LHCN-M2 (cell line): ENCODE measurements at places on chromosomes 6 and 20.

- peak; percentile 36 for DNase-seq
Observed at GRCh38 chr20:20568604-20569205, 143.7 kb downstream of the RALGAPA2 start.

- peak; percentile 68 for DNase-seq
Observed at GRCh38 chr6:21808045-21808470, 214.5 kb downstream of the SOX4 start.

DNA sequence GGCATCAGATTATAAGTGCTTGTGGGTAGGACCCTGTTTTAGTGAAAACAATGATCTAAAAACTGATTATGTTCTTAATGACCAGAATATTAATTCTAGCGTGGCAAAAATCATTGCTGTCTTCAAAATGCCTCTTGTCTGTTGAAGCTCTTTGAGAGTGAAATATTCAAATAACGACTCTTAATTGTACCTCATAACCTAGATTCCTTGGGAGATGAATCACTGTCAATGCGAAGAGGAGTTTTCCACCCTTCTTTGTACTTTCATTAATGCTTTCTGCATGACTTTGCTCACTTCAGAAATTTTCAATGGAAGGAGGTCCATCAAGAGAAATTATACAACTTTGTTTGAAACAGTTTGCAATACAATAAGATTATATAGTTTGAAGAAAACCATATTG is 71.5 kb downstream of the CRYBG1 start:
- DNase-seq = no peak

- no peak for DNase-seq
Observed at GRCh38 chr6:132812756-132813172, 1.6 kb upstream of the RPS12 start.

DNA sequence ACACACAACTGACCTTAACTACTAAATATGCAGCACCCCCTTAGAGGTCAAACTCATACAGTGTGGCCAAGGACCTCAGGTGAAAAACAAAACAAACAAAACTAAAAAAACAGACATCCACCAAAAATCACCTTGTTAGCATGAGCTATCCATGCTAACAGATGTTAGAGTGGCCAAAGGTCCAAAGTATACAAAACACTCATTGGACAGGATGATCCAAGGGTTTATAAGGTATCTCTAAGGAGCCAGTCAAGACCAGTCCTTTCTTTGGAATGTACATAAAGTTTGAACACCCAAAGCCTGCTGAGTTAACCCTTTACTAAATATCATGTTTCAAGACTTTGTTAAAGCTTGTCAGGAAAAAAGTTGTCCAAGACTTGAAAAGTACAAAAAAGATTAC is 35.8 kb downstream of the THEMIS start:
- DNase-seq = no peak

DNA sequence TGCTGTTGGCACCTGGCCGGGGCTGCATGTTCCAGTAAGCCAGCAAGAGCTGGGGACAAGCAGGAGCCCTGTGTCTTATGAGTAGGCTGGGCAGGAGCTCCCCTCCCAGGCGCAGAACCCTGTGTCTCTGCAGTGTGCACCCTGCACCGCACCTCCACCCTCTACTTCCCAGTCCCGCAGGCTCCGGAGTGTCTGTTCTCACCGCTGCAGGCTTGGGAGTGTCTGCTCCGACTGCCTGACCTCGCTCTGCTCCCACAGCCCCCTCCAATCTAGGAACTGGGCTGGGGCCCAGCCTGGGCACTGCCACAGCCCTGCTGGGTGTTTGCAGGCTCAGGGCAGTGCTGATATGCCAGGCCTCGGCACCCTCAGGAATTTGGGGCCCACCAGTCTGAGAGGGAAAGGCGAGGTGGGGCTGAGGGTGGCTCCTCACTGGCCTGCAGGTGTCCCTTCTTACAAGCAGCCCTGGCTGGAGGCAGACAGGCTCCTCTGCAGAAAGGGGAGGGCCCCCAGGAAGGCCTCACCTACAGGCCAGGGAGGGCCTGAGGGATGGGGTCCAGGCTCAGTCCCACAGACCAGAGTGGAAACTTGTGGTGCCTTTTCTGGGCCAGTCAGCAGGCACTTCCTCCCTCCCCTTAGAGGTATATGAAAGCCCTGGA is 871.6 kb upstream of the GJE1 start:
- DNase-seq = no peak

GRCh38 chr20:14773486-14773885 is 436.1 kb upstream of the FLRT3 start:
- DNase-seq = no peak

DNA sequence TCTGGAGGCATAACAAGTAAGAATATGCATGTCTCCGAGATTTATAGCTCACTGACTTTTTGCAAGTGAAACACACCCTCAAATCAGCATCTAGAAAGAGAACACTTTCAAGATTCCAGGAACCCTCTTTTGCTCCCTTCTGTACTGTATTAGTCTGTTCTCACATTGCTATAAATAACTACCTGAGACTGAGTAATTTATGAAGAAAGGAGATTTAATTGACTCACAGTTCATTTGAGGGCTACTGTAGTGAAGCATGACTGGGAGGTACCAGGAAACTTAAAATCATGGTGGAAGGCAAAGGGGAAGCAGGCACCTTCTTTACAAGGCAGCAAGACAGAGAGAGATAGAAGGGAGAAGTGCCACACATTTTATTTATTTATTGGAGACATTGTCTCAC is 269.9 kb downstream of the UTRN start:
- no peak for DNase-seq

DNA sequence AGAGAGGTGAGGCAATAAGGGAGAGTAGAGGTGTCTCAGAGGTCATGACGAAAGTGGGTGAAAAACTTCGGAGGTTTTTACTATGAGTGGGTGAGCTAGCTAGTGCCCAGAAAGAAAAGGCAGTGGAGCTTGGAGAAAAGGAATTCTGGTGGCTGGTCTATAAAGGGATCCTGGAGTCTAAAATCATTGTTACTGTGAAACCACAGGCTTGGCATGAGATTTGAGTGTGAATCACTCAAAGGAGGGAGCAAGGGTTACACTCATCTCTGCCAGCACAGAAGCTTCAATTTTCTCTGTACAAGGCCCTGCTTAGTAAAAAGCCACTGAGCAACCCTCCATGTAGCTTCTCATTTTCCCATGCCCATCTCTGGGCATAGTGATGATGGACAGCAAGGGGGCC is 47.5 kb downstream of the CD83 start:
- peak; percentile 71 for DNase-seq

DNA sequence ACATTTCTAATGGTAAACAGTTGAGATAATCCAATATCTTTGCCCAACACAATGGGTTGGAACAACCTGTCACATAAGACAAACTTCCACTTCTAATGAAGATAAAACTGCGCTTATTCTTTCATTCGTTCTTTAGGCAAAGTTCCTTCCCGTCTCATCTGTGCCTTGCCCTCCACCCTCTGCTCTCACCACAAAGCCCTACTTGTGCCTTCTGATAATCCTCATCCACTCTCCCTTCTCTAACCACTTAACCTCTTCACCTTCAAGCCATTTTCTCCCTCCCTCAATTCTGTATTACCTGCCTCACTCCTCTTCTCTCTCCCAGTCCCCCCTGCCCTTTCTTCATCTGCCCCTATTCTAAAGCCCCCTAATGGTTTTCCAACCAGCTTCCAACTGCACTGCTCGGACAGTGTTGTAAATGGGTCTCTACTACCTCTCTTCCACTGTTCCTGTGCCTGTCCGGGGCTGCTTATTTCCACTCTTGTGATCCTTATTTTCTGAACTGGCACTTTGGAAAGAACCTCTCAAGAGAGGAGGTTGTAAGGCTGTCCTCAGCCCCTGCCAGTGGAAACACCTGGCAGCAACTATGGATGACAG is 62.9 kb upstream of the MYB start:
- DNase-seq = no peak

DNA sequence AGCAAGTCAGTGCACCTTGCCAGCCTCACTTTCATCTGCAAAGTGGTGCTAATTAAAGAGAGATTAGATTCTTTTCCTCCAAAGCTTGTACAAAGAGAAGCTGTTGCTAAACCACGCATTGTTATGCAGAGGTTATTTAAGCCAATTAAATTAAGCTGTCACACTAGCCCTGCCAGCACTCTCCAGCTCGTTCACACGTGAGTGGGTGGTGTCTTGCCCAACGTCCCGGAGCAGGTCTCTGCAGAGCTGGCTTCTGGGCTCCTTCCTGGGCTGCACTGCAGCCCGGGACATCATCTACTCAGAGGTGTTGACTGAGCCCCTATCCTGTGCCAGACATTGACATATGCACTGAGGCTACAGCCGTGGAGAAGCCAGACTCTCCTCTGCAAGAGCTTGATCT is 401.6 kb upstream of the SULF2 start:
- DNase-seq = no peak

DNA sequence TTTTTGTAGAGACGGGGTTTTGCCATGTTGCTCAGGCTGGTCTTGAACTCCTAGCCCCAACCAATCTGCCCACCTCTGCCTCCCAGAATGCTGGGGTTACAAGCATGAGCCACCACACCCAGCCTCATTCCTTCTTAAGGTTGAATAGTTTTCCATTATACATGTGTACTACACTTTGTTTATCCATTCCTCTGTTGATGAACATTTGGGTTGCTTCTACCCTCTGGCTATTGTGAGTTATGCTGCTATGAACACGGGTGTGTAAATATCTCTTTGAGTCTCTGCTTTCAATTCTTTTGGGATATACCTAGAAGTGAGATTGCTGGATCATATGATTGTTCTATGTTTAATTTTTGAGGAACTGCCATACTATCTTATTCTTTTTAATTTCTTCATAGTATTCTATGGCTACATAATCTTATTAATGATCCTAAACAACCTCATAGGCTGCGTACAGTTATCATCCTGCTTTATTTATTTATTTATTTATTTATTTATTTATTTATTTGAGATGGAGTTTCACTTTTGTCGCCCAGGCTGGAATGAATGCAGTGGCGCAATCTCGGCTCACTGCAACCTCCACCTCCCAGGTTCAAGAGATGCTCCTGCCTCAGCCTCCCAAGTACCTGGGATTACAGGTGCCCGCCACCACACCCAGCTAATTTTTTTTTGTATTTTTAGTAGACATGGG is 49.2 kb upstream of the TLDC2 start:
- DNase-seq = no peak
